ENCODE measurements at places on chromosomes 3 and 15.

- no peak for DNase-seq
Observed at GRCh38 chr3:134666466-134666865, 15.6 kb upstream of the KY start.

DNA sequence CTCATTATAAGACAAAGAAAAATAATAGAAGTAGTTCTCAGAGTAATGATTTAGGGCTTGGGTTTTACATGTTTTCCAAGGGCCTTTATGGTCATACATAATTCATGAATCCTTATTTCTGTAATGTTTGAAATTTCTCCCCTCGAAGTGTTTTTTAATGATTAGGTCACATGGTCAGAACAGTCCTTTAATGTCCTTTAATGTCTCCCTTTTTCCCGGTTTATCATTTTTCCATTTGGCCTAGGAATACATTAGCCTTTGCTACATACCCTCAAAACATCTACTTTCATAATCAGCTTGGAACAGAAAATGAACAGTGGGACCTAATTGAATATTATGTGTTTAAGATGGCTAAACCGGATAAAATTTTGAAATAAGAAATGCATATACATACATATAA is 159.9 kb upstream of the ROBO2 start:
- DNase-seq: no peak

DNA sequence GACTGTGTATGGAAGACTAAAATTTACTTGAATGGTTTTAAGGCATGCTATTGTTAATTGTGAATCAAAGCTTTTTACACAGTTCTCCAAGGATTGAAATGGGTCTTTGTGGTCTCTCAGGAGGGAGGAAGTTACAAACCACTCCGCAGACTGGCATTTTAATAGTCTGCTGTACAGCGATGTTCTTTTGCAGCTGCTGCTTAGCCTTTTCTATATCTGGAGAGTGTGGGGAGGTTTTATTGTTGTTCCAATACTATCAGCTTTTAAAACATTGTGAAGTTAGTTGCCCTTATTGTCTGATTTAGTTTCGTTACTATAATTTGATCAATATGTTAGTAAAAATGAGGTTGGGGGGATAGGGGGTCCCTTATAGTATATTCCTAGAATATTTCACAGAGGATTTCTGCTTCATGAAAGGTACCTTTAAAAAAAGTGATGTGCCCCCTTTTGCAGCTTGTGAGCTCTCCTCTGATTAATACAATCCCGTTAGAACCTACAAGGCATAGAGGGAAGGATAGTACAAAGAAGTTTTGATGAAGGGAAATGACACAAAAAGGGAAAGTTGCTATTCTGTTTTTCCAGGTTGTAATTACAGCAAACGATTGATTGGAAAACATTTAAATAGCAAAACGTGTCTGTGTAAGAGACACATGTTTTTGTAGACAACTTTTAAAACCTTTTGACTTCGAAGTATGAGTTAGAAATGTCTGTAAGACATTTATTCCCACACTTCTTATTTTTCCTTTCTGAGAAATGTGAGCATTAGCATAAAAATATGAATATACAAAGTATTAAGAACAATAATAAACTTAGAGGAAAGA is 158.3 kb upstream of the CGNL1 start:
- DNase-seq: no peak

- DNase-seq: no peak
Observed at GRCh38 chr15:73930790-73931281, 4.6 kb downstream of the LOXL1 start.

DNA sequence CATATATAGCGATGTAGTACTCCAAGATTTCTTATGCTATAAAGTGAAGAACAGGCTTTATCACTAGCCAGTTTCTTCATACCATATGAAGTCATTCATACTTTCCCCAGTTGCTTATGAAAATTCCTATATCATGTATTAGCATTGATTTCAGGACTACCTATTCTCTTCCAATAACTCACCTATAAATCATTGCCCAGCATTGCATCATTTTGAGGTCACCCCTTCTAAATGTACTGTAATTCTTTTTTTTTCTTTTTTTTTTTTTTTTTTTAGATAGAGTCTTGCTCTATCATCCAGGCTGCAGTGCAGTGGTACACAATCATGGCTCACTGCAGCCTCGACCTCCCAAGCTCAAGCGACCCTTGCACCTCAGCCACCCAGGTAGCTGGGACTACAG is 27.1 kb downstream of the RTP3 start:
- no peak for DNase-seq

DNA sequence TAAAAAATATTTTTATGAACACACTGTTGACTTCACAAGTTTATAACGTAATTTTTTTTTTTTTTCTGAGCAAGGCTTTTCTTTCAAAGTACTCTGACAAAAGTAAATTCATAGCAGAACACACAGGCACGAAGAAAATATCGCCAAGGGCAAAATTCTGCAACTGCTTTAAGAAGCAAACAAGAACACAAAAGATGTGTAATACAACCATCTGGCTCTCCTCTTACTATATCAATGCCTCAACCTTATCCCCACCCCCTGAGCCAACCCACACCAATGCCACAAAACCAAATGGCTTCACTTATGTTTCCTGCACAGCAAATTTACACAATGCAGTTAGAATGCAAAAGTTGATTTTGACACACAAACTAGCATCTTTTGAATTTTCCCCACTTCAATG is 274.2 kb downstream of the FOXP1 start:
- DNase-seq: no peak

DNA sequence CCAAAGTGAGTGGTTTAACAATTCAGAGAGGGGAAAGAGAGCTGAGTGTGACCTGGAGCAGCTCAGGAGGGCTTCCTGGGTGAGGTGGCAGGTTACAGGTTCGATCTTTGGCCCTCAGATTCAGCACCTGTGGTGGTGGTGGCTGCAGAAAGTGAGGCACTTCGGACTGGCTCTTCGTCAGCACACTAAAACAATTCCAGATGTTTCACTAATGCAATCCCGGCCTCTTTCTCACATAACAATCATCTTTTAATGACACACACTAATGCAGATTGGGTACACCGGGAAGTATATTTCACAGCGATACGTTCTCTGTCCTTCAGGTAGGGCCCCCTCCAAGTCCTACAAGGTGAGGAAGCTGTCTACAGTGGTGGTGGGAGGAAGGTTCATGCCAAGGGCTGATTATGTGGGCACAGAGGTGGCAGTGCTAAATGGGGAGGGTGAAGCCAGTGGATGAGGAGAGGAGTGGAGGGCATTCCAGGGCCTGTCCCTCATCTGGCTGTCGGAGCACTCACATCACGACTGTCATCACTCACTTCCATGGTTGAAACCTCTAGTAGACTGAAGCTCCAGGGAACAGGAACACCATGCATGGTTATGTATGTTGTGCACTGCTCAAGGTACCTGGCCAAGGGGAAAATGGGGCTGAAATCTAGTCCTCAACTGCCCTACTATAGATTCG is 171.1 kb downstream of the RAB11A start:
- no peak for DNase-seq

- no peak for DNase-seq
Observed at GRCh38 chr3:64988188-64988587, 300.4 kb upstream of the ADAMTS9 start.

DNA sequence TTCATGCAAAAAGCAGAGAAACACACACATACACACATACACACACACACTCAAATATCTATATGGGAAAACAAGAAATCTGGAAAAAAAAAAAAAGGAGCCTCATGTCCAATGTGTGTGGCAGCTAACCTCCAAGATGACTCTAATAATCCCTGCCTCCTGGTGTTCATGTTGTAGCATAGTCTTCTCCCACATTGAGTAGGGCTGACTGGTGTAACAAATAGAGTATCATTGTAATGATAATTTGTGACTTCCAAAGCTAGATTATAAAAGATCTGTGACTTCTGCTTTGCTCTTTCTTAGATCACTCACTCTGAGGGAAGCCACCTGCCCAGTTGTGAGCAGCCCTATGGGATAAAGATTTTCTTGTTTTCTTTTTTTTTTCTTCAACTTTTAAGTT is 130.9 kb upstream of the TNIK start:
- DNase-seq: no peak

GRCh38 chr3:12973827-12974226 is 99.4 kb downstream of the IQSEC1 start:
- DNase-seq: no peak

GRCh38 chr3:189975391-189975990 is 145.2 kb downstream of the P3H2 start:
- no peak for DNase-seq

DNA sequence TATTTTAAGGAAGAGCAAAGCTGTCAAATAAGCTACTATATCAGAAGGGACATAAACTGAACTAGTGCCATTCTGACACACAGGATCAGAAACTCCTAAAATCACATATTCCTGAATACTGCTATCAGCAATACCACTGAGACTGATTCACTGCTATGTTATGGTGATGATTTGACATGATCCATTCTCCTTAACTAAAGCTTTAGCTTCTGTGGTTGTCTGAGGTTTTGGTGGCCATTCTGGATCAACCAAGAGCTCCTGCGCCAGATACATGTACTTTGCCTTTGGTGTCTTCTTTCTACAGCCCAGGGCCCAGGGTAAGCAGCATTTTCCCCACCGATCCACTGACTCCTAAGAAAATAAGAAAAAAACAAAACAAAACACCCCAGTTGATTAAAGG is 6.7 kb upstream of the GP5 start:
- DNase-seq: no peak
